Stimulated activated naive CD8-positive, alpha-beta T cell treated with anti-CD3 and anti-CD28 coated beads, Interleukin-15, amount 100 ng/mL, for 72 hours (primary cell): ENCODE measurements at places on chromosomes 4 and X.

- DNase-seq: no peak
These were observed 127.4 kb upstream of the FTHL17 start for GRCh38 chrX:31199056-31199839.

DNA sequence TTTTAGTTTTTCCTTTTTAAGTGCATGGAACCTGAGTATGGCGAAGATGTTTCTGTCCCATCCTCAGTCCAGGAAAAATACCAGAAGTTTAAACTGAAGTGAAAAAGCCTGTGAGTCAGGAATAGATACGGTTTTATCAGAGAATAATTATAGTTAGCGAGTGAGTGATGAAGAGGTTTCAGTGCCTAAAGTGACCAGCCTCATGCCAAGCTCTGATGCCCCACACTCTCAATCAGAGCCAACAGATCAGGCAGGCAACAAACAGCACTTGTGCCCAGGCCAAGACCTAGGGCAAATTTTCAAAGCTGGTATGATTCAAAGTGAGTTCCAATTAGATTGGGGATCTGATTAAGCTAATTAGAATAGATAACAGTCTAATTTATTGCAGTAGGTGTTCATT lies 212.8 kb upstream of the NRK start:
- no peak for DNase-seq

DNA sequence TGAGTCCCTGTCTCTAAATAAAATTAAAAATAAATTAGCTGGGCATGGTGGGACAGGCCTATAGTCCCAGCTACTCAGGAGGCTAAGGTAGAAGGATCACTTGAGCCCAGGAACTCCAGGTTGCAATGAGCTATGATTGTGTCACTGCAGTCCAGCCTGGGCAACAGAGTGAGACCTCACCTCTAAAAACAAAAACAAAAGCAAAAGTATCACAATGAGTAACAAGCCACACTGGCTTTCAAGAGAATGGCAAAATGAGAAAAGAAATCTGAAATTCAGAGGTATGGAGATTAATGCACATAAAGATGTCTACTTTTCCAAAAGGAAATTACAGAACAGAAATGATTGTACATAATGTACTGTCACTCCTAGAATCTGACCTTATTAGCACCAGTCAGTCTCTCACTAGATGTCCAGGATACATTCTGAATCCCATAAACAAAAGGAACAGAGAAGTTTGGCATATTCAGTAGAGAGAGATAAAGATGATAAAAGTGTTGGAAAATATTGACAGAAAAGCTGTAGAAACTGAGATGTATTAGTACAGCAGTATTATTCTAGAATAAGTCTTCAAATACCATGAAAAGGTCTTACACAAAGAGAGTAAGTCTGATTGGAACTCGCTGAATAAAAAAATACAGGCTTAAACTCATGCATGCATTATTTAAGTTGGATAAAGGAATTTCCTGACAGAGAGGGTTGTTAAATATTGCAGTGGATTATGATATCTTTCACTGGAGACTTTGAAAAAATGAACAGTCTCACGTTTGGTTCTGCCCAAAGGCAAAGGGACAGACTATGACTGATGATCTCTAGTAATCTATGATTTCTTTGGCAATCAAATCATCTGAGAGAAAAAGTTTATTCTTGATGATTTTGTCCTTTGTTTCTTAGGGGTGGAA lies 102.5 kb downstream of the SH3RF1 start:
- DNase-seq: no peak

- no peak for DNase-seq
These were observed 230.0 kb downstream of the MAGEE1 start for GRCh38 chrX:76657499-76657898.

GRCh38 chr4:56657128-56657527 lies 24.0 kb downstream of the HOPX start:
- DNase-seq: no peak

GRCh38 chr4:105603158-105603557 lies 50.7 kb downstream of the ARHGEF38 start:
- DNase-seq: no peak

DNA sequence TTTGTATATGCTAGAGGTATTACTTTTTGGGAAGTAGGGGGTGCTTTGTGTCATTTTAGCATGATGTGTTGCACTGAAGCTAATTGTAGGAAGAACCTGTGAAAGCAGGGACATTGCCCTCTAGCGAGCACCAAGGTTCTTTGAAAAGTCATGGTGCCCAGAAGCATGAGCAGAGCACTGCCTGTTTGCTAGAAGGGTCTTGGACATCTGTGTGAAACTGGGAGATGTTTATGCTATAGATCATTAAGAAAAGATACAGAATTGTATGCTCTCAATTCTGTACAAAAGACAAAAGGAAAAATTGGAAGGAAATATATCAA lies 14.7 kb downstream of the GRPR start:
- DNase-seq: no peak

DNA sequence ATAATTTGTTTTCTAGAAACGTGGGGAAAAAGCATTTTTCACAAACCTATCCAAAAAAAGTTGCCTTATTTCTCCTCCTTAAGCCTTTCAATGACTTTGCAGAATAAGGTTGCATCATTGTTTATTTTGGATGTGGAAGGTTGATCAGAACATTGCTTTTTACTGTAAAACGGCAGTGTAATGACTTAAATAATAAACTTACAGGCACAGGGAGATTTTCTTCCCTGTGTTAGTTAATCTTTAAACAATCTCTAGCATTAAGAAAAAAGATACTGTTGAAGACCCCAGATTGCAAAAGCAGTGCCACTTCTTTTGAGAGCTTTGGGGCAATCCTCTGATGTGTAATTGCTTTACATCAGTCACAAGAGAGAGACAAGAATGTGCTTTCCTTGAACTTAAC lies 153.4 kb downstream of the ARX start:
- no peak for DNase-seq

GRCh38 chr4:48261281-48261680 lies 8.4 kb downstream of the TEC start:
- no peak for DNase-seq

DNA sequence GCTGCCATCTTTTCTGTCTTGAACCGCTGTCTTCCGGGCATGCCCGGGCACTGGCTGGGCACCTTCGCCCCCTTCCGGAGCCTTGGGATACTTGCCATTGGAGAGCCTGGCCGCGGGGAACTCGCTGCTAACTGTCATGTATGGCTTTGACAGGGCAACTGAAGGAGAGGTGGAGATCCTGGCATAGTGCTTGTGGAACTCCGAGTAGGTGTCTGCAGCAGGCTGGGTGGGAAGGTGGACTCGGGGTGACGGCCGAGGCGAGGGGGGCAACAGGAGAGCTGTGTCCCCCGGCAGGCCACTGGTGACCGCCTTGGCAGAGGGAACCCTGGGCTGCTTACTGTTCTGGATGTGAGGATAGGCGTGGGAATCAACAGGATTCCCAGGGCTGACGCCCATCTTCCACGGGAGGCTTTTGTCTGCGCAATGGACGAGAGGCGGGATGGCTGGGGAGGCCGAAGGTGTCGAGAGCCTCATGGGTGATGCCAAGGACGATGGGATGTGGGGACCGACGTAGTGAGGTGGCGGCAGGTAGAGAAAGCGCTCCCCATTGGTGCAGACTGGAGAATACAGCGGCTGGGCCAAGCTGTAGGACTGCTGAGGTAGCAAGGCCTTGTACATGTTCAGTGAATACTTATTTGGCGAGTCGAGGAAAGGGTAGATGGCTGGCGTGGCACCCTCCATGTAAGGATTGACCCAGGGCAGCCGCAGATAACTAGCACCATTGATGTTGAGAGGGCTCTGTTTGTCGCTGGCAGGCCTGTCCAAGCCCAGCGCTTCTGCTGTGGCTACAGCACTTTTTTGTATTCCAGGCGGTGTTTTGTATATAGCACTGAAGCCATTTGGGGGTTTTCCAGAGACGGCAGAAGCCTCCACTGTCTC lies 23.4 kb downstream of the BCOR start:
- no peak for DNase-seq

DNA sequence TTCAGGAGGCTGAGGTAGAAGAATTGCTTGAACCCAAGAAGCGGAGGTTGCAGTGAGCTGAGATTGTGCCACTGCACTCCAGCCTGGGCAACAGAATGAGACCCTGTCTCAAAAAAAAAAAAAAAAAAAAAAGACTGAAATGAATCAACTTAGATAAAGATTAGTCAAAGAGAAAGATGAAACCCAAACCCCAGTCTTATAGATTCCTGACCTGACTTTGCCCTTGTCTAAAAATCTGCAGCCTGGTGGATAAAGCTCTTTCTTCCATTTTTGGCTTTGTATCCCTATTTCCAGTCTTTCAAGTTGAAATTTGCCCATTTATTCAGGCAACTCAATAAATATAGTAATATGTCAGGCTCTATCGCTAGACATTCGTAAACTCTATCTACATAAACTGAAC lies 39.3 kb upstream of the SPINK2 start:
- DNase-seq: no peak

- DNase-seq: no peak
These were observed 57.2 kb downstream of the TRAPPC11 start for GRCh38 chr4:183716302-183716701.

GRCh38 chr4:183986971-183987946 lies 82.2 kb downstream of the STOX2 start:
- DNase-seq: no peak

GRCh38 chr4:168097161-168097560 lies 4.8 kb downstream of the ANXA10 start:
- no peak for DNase-seq

DNA sequence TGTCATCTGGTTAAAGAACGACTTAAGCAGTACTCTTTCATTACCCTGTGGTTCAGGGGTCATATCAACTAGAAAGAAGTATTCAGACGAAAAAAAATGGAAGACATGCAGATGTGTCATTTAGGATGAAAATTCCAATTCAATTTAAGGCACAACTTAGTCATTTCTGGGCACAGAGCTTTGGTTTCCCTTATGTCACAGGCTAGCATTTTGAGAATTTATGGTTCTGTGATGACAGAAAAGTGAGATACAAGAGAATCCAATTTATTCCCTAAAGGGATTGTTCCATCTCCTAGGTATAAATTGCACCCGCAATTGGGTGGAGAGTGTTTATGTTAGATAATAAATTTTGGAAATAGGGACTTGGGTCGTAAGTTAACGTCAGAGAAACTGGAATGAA lies 306.6 kb downstream of the STK32B start:
- no peak for DNase-seq

- no peak for DNase-seq
These were observed 334.5 kb downstream of the GALNTL6 start for GRCh38 chr4:172147687-172148086.

DNA sequence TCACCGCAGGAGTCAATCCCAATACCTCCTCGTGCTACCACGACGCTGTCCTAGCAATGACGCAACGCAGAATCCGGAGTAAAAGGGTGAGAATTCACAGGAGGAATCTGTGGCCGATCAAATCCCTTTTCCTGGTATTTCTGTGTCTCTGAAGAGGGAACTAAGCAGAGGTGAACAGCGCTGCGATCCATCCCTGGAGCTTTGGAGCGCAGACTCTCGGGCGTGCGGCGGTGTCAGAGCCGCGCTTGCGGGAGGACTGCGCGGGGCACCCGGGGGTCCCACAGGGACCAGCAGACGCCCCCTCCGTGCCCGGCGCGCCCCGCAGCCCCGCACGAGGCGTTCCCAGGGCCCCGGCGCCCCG lies 17.2 kb upstream of the ZNF718 start:
- DNase-seq: no peak

DNA sequence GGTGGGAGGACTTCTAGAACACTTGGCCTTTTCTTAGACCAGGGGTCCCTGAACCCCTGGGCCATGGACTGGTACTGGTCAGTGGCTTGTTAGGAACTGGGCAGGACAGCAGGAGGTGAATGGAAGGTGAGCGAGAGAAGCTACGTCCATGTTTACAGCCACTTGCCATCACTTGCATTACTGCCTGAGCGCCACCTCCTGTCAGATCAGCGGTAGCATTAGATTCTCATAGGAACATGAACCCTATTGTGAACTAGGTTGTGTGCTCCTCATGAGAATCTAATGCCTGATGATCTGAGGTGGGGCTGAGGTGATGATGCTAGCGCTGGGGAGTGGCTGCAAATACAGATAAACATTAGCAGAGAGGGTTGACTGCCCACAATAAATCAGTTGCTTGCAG lies 100.9 kb upstream of the IGFBP7 start:
- DNase-seq: no peak

DNA sequence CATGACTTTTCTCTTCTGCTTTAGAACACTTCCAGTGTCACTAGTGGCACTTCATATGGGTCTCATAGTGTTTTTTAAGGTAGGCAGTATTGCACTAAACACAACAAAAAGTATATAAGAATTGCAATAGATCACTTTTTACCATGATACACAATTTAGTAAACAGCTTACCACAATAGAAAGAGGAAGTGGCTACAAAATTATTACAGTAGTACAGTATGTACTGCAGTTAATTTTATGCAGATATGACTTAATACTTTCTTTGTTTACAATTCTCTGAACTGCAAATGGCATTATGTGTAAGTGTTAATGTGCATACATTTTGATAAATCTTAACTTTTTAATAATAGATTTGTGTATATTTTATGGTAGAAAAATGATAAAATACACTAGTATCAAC lies 157.3 kb downstream of the RRAGB start:
- DNase-seq: no peak

- no peak for DNase-seq
These were observed 191.8 kb downstream of the GPC3 start for GRCh38 chrX:133793626-133794025.

DNA sequence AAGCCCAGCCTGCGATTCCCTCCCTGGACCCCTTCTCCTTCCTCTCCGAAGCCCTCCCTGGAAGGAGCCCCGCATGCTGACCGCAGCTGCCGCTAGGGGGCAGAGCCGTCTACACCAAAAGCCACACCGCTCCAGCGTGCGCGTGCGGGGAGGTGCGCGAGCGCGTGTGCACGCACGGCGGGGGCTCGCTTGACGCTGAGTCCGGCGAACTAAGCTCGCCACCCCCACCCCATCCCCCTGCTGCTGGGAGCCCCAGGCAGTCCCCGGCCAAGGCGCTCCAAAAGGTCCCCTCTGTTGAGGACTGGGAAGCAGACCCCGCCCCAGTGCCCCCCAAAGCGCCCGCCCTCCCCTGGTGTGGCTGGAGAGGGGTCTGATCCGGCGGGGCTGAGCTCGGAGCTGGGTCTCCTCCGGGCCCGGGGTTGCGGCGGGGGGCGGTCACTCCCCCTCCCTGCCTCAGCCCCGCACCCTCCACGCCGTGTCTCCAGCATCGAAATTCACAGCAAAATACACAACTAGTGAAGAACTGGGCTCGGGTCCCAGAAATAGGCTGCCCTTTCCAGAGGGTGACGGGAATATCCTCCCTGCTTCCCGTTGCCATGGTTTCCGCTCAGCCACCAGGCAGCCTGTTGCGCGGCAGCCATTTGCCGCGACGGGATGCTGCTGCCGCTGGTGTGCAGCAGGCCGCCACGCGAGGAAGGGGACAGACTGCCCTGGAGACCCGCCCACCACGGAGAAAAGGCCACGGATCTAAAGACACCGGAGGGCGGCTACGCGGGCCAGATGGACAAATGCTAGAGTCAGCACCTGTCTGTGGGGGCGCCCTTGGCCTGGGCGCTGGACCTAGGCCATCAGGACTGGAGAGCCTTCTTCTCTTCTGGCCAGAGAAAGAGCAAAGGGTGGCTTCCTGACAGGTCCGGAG lies 11.2 kb upstream of the CCNQ start:
- DNase-seq: peak; percentile 72

GRCh38 chr4:109947918-109948317 lies 35.2 kb downstream of the EGF start:
- no peak for DNase-seq
